ENCODE measurements at places on chromosomes 11 and 22.
A peak's percentile ranks its signal among the peaks of the same experiment; 100 is the strongest.

GRCh38 chr22:50315289-50316113, 8.1 kb upstream of the PLXNB2 start:
- DNase-seq: no peak

DNA sequence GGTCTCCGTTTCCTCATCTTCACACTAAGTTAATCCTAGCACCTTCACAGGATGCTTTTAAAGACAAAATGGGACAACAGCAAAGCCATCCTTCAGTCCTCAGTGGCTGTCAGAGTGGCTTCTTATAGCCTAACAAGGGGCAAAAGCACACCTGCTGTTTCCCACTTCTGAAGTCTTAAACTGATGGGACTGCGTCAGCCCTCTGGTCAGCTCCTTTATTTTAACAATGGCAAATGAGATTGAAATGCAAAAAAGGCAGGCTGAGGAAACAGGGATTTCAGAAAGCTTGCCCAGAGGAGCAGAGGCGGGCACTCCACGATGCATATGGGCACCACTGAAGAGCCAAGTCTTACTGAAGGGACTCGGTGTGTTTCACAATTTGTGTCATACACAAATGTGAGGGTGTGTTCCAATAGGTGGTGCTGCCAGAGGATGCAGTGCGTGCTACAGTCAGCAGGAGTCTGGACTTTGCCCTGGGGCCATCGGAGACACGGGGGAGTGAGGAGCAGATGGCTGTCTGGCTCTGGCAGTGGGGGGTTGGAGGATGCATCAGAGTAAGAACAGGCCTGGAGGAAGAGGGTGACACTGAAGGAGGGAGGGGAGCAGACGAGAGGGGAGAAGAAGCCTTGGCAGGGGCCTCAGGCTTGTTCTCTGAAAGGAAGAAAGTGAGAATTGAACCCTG, 47.3 kb downstream of the TENM4 start:
- no peak for DNase-seq

GRCh38 chr22:38973289-38974169, 8.6 kb upstream of the APOBEC3B start:
- peak; percentile 57 for DNase-seq

DNA sequence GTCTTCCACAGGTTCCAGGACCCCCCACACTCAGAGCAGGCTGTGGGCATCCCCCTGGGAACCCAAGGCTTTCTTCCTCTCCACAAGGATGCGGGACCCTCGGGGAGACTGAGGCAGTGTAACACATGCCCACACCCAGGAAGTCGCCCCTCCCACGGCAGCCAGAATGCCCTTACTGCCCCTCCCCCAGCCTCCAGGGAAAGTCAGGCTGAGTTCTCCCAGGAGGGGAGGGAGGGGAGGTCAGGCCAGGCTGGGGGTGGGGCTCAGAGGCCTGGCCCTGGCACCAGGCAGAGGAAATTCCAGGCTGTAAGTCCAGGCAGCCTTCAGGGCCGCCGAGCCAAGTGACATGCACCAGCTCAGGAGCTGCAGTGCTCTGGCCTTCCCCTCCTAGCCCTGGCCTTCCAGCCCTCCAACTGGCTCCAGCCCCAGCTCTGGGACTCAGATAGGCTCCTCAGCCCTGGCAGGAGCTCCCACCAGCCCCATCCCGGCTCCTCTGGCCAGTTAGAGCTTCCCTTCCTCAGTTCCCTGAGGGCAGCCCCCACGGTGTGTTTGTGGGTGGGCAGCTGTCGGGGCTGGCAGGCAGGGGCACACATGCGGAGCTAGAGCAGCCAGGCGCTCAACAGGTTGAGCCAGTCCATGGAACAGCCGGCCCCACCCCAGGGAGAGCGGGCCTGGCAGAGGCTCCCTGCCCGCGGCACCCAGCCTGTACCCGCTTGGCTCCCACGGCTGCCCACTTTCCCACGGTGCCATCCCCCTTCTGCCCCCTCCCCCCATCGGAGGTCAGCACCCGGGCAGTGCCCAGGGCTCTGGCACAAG, 3.6 kb downstream of the BCL9L start:
- no peak for DNase-seq

DNA sequence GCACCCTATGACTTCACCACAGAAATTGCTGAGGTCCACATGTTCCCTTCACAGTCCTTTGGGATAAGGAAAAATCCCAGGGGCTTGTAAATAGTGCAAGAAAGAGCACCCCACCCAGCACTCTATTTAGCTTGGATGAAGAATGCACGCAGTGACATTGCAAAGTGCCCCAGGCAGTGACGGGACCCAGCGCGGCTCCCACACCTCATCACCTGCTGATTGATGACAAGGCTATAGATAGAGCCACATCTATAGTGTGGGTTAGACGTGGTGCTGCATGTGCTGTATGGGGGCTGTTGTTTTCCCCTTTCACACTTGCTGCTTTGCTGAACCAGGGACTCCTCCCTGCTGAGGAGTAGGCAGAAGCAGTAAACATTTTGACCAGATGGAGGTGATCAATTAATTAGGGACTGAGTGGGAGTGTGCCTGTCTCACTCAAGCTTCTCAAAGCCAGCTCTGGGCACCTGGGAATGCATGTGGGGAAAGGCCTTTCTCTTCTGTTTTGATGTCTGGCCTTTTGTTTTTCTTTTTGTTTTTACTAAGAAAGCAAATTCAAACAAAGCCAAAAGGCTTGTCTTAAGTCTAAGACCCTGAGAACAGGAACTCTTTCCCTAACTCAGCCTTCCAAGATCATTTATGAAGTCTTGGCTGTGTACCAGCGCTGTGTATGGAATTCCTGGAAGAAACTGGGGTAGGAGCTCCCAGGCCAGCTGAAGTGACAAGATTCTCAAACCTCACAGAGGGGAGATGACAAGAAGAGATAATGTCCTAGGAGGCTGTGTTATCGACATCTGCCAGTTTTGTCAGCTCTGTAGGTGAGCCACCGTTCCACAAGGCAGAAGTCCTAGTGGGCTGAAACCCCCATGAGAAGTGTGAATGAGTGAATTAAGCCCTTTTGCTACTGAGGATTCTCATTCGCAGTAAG, 219.7 kb downstream of the BARX2 start:
- DNase-seq: no peak

GRCh38 chr22:47237890-47238480, 475.5 kb downstream of the TBC1D22A start:
- DNase-seq: no peak

GRCh38 chr11:34218067-34218466, 112.6 kb downstream of the NAT10 start:
- no peak for DNase-seq

- DNase-seq: peak; percentile 80
Observed at GRCh38 chr11:68447015-68447801, 13.3 kb upstream of the PPP6R3 start.

DNA sequence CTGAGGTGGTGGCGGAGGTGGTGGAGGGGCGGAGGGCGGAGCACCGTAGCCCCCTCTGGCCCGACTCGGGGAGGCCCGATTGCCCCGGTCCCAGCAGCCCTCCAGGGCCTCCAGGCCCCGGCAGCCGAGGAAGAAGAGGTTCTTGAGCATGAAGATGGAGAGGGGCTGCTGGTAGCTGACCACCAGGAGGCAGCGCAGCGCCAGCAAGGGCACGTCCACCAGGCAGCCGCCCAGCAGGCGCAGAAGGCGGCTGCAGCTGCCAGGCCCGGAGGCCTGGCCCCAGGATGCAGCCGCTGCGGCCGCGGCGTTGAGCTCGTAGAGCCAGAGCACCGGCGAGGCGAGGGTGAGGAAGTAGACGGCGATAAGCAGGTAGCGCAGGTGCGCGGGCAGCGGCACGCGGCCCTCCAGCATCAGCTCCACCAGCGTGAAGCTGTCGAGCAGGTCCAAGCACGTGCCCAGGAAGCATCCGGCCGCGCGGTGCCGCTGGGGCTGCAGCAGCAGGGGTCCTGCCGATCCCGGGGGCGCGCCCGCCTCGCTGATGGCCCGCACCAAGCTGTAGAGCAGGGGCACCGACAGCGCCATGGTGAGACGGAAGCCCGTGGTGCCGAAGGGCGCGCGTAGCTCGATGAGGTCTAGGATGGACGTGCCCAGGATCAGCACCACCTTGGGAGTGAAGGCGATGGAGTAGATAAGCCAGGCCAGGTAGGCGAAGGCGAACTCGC, 1.5 kb downstream of the TMEM121B start:
- no peak for DNase-seq

DNA sequence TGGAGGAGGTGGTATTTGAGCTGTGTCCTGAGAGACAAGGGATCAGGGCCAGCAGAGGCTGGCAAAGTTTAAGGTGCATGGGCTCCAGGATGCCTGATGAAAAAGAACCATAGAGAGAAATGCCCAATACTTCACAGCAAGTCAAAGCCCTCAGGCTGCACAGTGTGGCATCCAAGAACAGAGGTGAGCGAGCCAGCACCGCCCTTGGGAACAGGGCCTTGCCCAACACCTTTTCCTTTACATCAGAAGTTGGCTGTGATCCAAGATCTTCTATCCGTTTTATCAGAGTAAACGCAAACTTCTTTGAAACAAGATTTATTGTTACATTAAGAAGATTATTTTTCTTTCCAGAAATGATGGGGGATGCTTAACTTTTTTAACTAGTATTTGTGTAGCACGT, 1.4 kb downstream of the B3GNT6 start:
- no peak for DNase-seq

- no peak for DNase-seq
Observed at GRCh38 chr11:75154646-75155569, 4.0 kb downstream of the SLCO2B1 start.

GRCh38 chr11:92268546-92268945, 43.9 kb downstream of the FAT3 start:
- no peak for DNase-seq

DNA sequence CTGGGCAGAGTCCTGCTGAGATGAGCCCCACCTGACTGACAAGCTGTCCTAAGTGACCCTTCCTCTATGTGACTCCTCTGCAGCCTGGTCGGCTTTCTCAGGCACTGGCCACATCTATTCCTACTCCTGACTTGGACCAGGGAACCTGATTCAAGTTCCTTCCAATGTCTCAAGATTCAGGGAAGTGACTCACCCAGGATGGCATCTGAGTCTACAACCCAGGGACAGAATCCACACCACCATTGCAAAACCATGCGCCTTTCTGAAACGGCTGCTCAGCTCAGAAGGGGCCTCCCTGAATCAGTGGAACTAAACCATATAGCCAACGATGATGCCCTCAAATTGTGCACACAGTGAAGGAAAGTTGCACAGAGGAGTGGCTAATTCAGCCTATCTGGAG, 63.9 kb upstream of the CSNK2A3 start:
- no peak for DNase-seq

DNA sequence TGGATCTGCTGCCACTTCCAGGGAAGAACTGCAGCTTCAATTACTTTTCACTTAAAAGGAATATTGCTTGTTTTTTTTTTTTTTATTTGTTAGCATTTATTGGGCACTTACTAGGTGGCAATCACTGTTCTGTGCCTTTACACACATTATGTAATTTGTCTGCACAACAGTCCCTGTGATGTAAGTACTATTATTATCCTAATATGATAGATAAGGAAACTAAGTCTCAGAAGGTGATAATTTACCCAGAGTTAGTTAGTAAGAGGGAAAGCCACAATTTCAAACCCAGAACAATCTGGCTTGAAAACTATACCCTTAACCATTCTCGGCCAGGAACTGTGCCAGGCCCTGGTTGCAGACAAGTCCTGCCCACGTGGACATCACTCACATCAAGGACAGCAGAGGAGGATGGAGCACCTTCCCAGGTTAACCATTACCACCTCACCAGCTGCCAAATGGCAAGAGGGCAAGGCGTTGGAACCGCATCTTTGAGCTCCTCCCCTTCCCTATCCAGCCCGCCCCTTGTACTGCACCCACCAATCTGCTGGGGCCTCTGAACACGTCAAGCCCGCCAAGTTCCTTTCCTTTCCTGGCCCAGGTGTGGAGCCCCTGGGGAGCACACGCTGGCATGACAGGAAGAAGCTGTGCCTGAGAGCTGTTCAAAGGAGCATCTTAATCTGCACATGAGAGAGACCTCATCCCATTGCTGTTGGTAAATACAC, 78.4 kb downstream of the NAV2 start:
- no peak for DNase-seq

DNA sequence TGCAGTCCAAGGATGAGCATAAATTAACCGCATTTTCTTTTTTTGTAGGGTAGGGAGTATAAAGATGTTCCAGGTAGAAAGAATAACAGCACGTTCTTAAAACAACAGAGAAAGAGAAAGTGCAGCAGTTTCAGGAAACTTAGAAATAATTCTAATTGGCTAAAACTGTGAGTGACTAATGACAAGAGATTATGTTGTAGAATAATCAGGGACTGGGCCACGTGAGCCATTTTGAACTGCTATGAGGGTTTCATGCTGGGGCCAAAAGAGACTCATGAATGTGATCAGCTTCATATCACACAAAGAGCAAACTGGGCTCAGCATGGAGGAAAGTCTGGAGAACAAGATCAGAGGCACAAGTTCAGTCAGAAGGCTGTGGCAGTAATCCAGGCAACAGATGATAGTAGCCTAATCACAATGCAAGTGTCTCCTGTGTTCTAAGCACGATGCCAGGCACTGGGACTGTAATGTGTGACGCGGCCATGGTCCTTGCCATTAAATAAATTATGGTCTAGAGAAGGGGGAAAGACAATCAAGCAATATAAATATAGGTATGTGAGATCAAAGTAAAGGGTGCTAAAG, 17.9 kb downstream of the CWF19L2 start:
- no peak for DNase-seq

GRCh38 chr11:67248653-67249052, 17.6 kb upstream of the GRK2 start:
- DNase-seq: no peak

DNA sequence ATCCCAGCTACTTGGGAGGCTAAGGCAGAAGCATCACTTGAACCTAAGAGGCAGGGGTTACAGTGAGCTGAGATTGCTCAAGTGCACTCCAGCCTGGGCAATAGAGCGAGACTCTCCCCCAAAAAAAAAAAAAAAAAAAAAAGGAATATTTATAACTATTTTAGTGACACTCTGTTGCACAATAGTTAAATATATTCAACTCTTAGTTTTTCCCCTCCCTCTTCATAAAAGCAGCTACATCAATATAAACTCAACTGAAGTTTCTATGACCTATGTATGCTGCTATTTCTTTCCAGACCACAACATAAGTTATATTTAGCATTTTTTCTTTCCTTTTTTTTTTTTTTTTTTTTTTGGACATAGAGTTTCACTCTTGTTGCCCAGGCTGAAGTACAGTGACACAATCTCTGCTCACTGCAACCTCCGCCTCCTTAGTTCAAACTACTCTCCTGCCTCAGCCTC, 19.2 kb downstream of the CELF1 start:
- DNase-seq: no peak

DNA sequence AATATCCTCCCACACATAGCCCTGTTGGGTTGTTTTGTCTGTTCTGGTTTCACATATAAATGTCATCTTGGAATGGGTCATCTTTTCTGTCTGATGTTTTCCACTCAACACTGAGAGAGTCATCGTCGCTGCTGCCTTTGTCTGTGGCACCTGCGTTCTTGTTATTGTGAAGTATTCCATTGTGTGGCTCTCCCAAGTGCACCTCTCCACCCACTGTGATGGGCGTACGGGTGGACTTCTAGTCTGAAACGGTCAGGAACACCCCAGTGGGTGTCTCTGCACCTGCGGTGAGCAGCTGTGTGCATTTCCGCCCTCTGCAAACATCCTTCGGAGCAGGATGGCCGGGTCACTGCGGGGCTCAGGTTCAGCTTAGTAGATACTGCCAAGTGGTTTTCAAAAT, 34.5 kb upstream of the RTL6 start:
- DNase-seq: no peak

- no peak for DNase-seq
Observed at GRCh38 chr11:72627594-72628281, 46.5 kb downstream of the PDE2A start.

- DNase-seq: peak; percentile 53
Observed at GRCh38 chr22:50481440-50482106, at the start of gene ADM2. TSS of gene ADM2 (plus strand) at chr22:50481543. CDS start at chr22:50481848, 305 bp downstream.

- DNase-seq: no peak
Observed at GRCh38 chr11:72764503-72764902, 12.3 kb upstream of the ARAP1 start.

GRCh38 chr11:86916330-86916729, 38.9 kb downstream of the FZD4 start:
- DNase-seq: no peak
